COLO829 (cell line): ENCODE measurements at places on chromosomes 4 and X.

- DNase-seq: no peak
Observed at GRCh38 chr4:40990236-40990898, 224.0 kb downstream of the APBB2 start.

- DNase-seq: no peak
Observed at GRCh38 chr4:105107095-105107856, 39.4 kb upstream of the TET2 start.

GRCh38 chr4:823176-823760, 2.7 kb downstream of the CPLX1 start:
- no peak for DNase-seq

- DNase-seq: no peak
Observed at GRCh38 chrX:111268506-111268905, 1.8 kb downstream of the CAPN6 start.

DNA sequence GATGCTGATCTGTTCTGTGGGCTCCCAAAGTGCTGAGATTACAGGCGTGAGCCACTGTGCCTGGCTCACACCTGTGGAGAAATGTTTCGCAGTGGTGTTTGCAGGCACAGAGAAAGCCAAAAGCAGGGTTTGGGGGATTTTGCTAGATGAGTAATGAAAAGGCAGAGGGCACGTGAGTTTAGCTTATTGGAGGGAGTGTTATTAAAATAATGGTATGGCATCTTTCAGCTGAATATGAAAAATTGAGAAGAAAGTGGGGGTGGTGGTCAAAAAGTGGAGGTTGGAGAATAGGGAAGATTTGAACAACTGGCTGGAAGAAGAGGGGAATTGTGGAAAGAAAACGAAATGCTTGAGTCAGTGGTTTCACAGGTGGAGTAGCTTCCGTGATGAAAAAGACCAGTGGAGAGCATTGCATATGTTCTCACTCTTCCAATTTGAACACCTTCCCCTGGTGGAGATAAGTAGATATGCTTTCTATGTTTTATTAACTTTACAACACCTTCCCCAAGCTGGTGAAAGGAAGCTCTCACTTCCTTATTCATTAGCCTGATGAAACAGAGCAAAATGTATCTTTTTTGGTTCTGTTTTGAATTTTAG, 1.1 kb upstream of the CHST7 start:
- no peak for DNase-seq

- DNase-seq: no peak
Observed at GRCh38 chrX:144791298-144791697, 456.0 kb upstream of the SPANXN1 start.

DNA sequence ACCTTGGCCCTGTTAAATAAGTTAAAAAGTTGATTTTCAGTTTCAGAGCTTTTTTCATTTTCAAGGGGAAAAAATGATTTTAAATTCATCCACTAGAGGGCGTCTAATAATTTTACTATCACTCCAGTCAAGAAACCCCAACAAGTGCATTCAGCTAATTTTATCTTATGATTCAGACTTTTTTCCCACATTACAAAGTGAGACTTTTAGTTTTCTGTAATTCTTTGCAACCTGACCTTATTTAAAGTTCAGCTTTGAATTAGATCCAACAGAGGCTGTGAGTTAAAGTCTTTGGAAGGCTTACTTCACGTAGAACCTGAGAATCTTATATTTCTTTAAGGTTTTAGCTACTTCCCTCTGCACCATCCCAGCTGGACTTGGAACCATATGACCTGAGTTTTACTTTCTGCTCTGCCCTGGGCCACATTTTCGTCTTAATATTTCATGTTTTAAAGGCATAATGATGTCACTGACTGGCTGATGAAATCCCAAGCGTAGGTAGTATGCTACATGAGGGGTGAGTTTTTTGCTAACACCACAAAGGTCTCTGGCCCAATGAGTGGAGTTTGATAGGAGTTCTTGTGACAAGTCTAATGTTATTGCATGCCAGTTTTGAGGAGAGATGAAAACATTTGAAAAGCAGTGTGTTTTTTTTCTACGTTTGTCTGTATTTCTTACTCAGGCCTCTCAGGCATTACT, 7.2 kb downstream of the GNRHR start:
- DNase-seq: peak; percentile 28

DNA sequence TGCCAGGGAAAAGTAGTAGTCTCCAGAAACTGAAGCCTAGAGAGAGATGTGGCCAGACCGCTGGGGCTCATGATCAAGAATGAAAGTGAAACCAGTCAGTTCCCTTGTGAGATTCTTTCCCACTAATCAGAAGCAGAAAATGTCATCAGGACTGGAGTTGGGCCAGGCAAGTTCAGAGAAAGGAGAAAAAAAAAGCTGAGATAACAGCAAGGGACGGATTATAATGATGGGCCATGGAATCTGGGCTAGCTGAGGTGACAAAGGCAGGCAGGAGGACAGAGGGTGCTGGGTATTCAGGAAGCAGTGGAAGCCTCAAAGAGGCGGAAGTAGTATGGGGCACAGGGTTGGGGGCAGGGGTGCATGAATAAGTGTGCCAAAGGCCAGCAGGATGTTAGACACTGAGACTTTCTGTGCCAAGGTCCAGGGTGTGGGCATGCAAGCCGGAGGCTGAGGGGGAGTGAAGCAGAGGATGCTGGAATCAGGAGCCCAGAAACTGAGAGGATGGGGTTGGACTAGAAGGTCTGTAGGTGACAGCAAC, 2.5 kb downstream of the CXorf38 start:
- peak; percentile 62 for DNase-seq

GRCh38 chr4:163251204-163251603, 81.2 kb downstream of the NPY1R start:
- no peak for DNase-seq

GRCh38 chr4:183284965-183285364, 35.1 kb downstream of the CLDN22 start:
- DNase-seq: no peak

DNA sequence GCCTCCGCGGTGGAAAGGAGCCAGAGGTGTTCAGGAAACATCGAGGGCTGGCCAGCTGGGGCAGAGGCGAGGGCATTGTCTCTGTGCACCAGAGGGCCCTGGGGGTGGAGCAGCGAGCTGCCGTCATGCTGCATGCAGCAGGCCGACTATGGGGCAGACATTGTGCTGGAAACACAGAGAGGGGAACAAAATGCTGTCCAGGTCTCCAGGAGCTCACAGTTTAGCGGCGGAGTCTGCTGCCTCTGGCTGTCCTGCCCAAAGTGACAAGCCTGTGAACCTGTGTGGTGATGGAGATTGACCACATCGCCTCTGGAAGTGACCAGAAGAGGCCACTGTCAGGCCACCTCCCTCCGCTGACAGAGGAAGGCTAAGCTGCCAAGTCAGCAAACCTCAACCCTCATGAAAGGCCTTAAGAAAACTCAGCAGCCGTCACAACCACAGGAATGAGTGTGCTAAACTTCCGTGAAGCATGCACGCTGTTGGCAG, 20.1 kb upstream of the SASH3 start:
- peak; percentile 23 for DNase-seq
